ENCODE measurements at places on chromosomes 7 and 10.

DNA sequence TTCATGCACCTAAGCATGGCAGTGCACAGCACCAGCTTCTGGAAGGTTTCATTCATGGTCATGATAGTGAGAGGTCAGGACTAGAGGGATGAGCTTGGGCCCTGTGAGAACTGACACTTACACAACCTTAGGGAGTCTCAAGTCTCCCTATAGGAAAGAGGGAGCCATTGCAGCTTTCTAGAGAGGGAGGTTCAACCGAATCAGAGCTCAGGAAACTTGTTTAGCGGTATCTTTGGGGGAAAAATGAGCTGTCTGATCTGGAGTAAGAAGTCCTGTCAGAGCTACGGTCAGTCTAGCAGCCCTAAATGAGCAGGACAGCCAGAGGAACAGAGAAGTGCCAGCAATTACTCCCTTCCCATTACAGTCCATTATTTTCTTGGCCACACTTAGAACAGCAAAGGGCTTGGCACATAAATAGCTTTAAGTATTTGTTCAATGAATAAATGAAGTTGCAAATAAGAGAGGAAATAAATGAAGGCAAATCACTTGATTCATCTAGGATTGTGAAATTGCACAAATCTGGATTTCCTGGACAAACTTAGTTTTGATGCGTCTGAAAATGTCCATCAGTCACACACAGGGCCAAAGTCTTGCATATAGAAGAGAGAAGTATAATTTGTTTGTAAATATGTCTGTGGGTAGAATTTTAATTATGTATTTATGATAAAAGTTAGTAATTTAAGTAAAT is 262.0 kb downstream of the GLI3 start:
- DNase-seq, result no peak

DNA sequence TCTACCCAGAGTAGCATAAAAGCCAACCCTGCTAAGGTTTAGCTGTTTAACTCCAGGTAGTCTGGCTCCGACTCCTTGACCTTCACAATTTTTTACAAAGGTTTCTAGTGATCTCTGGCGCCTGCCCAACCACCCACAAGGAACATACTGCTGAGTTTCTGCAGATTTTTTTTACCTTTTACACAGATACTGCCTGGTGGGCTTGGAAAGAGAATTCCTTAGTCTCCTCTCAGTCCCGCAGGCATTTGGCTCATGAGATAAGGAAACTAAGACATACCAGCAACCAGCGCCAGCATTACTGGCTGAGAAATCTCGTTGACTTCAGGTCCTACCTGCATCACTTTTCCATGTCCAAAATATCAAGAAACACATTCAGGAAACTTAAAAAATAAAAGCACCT is 51.1 kb upstream of the LYZL1 start:
- DNase-seq, result no peak

DNA sequence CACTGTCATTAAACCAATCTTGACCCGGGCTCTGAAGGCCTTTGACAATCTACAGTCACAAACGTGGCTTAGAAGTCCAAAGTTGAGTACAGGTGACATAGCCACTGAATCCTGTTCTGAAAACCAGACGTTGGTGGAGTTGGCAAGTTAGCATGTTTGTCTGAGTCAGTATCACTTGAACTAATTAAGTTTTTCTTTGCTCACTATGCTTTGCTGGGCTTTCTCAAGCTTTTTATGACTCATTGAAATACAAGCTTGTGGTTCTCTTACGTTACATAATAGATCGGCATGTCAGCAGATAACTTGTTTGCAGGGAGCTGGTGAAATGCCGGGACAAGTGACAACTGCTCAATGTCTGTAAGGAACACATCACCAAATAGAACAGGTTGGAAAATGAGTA is 53.8 kb downstream of the ARL5B start:
- no peak for DNase-seq

DNA sequence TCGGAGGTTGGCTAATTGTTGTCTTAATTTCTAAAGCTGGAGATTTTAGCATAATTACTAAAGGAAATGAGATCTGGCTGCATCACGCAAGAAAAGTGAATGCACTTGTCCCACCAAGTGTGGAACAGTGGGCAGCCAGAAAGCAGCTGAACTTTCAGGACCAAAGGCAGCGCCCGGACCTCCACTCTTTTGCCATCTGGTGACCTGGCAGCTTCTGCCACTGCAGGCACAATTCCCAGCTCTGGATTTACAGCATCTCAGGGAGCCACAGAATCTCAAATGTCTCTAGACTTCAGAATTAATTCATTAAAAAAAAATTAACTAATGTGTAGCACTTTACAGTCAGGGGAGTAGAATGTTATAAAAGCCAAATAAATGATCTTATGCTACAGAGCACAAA is 14.7 kb upstream of the OGDHL start:
- no peak for DNase-seq

- no peak for DNase-seq
Observed at GRCh38 chr10:17234431-17234945, 6.4 kb downstream of the VIM start.

- DNase-seq, result no peak
Observed at GRCh38 chr10:111593578-111593977, 516.7 kb downstream of the ADRA2A start.

DNA sequence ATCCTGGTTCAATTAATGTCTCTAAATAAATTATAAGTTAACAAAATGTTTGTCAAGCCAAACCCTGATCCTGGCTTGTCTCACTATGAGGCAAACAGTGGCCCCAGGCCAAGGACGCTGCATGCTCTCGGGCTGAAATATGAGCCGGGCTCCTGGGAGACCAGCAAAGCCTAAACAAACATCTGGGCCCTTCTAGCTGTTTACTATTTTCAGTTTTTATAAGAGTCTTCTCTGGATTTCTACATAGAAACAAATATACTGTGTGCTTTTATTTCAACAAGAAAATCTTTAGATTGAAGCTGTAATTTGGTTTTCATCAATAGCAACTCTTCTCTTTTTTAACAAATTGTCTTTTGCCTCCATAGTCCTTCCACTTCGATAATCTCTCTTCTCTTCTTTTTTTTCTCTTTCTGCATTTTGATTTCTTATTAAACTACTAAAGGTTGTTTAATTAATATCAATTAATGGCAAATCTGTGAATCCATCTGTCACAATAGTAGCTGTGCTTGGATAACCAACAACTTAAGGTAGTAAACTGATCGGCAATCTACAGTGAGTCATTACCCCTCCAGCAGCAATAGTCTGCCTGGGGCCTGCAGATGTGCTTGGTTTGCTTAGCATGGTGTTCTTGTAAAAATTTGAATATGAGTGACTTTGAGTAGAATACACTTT is 83.3 kb upstream of the DNAJC1 start:
- no peak for DNase-seq

- DNase-seq, result no peak
Observed at GRCh38 chr10:92419740-92420545, 129.0 kb downstream of the MARCHF5 start.

GRCh38 chr10:79392506-79393176 is 45.4 kb downstream of the PPIF start:
- no peak for DNase-seq

DNA sequence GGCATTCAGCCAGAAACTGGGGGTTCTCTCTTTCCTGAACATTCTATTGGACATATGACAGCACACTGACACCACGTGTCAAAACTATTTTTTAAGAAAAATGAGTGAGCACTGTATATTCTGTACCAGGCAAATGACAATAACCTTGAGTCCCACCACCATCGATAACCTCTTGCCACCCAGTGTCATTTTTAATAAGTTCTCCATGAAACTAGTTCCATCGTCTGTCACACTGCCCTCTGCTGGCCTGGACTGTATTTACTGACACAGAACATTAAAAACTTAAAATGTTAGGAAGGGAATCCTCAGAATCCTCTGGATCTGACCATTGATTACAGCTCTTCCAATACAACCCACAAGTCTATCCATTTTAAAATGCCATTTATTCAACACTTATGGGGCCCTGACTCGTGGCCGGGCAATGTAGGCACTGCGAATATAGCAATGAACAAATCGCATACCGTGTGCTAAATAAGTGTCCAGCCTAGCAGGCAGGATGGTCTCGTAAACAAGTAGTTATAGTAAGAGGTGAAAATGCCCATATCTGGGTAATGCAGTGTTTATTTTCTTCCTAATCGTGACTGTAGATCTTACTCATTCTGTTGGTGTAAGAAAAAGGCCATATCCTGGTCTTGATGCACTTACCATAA is 35.9 kb upstream of the CACNB2 start:
- no peak for DNase-seq

GRCh38 chr7:22677680-22678079 is 49.3 kb upstream of the IL6 start:
- DNase-seq, result no peak

- no peak for DNase-seq
Observed at GRCh38 chr10:45495438-45496152, 121.6 kb downstream of the ALOX5 start.

DNA sequence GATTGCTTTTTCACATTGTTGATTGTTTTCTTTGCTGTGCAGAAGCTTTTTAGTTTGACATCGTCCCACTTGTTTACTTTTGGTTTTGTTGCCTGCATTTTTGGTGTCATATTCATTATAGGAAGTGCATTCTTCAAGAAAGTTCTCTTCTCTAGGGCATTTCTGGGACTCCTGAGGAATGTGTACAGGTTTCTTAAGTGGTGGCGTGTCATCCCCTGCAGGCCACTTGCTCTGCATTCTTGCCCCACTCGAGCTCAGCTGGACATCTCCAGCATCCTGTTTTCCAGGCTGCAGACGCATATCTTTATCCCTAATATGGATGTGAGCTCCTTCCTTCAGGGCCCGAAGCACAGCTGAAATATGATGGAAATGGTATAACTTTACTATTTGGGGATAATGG is 255.6 kb upstream of the HABP2 start:
- no peak for DNase-seq

DNA sequence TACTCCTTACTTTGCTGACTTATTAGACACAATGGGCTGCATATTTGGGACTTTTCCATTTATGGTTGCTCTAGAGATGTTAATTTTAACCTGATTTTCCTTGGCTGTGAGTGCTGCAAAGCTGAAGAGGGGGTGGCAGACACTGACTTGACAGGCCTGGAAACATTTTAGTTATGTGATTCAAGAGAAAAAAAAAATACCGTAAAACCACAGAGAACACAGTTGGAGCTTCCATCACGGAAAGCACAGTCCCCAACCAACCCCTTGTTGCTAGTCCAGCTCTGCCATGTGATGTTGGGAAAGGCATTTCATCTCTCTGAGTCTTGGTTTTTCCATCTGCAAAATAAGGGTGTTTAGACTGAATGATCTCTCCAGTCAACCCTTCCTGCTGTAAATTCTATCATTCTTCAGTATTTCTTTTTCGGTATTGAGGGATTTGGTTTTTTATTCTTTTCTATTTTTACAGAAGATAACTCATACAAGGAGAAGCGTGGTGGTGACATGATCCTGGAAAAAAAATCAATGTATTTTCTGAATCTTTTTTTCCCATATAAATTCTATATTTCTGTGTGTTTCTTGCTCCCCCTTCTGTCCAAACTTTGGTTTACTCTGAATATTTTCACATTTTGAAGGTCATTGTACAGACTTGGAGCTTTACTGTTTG is 246.1 kb downstream of the REEP3 start:
- DNase-seq, result no peak

DNA sequence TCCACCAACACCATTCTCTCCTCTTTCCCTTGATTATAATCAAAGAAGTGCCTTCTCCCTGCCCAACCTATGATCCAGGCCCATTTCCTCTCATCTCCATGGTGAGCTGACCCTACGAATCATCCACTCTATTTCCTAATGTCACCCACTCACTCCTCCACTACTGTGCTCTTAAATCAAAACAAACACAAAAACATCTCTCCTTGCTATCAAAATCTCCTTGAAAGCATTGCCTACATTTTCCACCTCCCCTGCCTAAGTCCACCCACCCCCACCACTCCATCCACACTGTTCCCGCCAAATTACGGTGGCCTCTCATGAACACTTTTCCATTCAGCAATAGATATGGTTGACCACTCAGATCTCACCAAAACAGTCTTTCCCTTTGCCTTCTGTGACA is 5.3 kb downstream of the DYDC1 start:
- no peak for DNase-seq

DNA sequence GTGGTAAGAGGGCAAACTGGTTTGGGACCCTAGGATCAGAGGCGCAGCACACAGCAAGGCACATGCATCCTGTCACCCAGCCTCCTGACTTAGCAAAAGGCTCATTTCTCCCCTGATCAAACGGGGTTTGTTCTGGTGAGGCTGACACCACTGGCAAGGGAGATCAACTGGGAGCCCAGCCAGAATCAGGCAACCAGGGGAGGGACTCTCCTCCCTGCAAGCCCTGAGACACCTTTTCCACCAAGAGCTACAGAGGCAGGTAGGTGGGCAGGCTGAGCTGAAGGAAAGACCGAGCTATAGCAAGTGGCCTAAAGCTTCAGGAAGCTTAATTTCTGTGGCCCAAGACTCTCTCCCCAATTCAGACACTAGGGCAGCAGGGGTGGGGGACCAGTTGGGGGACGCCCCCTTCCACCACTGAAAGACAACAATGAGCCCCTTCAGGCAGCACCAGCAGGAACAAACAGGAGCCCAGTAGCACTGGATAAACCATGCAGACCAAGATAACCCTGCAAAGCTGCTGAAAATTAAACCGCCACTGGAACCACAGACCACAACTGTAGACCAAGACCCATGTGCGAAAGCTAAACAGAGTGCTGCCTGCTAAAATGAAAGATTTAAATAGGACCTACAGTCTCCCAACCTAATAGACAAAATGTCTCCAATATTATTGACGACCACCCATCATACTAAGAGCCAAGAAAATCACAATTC is 27.1 kb upstream of the SAR1A start:
- no peak for DNase-seq

- DNase-seq, result no peak
Observed at GRCh38 chr10:62587011-62587410, 212.8 kb downstream of the ZNF365 start.

GRCh38 chr10:6384847-6385246 is 182.1 kb downstream of the PFKFB3 start:
- no peak for DNase-seq

GRCh38 chr10:79072994-79073645 is 4.4 kb downstream of the ZMIZ1 start:
- no peak for DNase-seq

DNA sequence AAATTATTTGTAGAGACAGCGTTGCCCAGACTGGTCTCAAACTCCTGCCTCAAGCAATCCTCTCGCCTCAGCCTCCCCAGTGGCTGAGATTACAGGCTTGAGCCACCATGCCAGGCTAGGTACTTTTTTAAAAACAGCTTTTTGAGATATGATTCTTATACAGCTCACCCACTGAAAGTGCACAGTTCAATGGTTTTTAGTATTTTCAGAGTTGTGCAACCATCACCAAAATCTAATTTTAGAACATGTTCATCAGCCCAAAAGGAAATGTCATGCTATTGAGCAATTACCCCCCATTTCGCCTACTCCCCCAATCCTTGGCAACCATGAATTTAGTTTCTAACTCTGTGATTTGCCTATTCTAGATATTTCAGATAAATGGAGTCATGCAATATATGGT is 73.7 kb downstream of the EVX1 start:
- no peak for DNase-seq

Measured in amygdala (tissue), 56 donors.